ENCODE measurements at places on chromosomes 4 and X.

DNA sequence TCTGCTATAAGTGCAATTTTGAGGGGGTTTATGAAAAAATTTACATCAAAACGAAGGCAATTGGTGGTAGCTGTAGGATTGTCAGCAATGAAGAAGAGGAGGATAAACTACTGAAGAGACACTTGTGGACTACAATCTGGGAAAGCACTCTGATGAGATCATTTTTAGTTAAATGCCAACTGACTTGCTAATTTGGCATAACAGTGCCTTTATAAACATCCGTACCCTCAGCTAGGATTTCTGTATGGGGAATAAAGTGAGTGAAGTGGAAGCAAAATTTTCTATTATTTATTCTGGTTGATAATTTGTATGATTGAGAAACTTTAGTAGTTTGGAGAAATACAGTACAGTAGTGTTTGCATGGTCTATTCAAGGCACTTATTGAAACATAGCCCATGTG, 11.2 kb upstream of the GNRHR start:
- DNase-seq: no peak

- DNase-seq: no peak
Measured at GRCh38 chrX:103741879-103742278, 31.2 kb downstream of the TMEM31 start.

- no peak for DNase-seq
Measured at GRCh38 chr4:113109106-113109718, 59.8 kb downstream of the ANK2 start.

DNA sequence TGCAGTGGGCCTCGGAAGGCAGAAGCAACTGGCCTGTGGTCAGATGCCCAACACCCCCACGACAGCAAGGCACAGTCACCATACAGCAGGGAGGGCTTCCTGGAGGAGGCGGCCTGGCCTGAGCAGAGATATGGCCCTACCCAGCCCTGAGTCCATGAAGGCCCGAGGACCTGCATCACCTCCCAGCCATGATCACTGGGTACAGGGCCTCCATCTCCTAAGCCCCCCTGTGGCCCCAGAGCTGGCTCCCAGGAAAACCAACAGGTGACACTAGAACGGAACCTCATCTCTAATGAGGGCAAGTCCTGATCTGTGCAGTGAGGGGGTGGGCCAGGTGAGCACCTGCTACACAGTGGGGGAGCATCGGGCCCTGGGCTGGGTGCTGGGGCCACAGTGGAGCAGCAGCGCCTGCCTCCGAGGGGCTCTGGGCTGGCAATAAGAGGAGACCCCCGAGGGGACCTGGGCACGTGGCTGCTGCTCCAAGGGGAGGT, 26.2 kb upstream of the MXD4 start:
- DNase-seq: no peak

GRCh38 chr4:36222702-36223101, 21.6 kb downstream of the ARAP2 start:
- DNase-seq: no peak

DNA sequence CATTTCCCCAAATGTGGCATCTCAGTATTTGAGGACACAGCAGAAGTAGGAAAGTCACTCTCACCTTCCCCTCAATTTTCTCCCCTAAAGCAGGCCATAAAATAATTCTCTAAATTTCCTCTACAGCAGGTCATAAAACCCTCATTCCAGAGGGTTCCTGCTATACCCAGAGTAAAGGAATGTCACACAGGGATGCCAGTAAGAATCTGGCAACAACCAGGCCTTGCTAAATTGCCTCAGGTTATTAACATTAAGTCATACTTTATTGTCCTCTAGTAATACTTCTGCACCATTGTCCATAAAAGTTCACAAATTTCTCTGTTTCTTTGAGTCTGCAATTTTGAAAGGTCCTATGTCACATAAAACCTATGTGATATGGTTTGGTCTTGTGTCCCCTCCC, 685.7 kb upstream of the SLIT2 start:
- DNase-seq: no peak

DNA sequence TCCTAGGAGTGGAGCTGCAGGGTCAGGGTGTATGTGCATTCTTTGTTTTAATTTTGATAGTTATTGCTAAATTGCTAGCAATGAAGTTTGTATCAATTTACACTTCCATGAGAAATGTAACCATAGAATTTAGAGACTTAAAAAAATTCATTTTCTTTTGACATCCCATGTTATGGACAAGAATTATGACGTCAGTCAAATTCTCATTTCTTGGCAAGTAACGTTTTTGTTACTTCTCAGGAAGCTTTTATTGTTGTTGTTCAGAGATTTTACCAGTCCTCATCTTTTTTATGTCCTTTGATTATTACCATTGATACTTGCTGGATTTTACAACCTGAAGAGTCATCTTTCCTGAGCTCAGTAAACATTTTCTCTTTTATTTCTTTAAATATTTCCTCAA, 417.5 kb upstream of the ARX start:
- no peak for DNase-seq

GRCh38 chr4:121794505-121795188, 6.5 kb upstream of the EXOSC9 start:
- no peak for DNase-seq

- DNase-seq: no peak
Measured at GRCh38 chr4:85842540-85842939, 367.6 kb downstream of the ARHGAP24 start.

- no peak for DNase-seq
Measured at GRCh38 chr4:2333356-2333841, 71.5 kb upstream of the MXD4 start.

GRCh38 chr4:31081366-31081765, 361.2 kb downstream of the PCDH7 start:
- no peak for DNase-seq

GRCh38 chr4:125732632-125733031, 417.9 kb downstream of the FAT4 start:
- DNase-seq: no peak

DNA sequence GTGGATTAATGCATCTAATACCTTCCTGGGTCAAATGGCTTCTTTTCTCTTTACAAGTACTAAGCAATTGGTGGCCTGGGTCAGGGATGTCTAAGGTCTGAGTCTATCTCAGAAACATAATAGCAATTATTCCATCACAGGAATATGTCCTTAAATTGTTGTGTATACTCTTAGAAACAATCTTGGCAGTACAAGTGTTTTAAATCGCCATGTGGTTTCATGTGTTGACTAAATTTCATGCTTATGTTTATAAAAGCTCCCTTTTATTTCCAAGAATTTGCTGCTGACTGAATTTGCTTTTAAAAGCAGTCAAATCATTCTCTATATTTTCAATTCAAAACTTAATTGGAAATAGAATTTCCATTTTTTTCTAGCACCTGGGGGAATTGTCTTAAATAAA, 125.3 kb upstream of the PACRGL start:
- DNase-seq: no peak

GRCh38 chr4:183801457-183802165, 103.5 kb upstream of the STOX2 start:
- DNase-seq: no peak

DNA sequence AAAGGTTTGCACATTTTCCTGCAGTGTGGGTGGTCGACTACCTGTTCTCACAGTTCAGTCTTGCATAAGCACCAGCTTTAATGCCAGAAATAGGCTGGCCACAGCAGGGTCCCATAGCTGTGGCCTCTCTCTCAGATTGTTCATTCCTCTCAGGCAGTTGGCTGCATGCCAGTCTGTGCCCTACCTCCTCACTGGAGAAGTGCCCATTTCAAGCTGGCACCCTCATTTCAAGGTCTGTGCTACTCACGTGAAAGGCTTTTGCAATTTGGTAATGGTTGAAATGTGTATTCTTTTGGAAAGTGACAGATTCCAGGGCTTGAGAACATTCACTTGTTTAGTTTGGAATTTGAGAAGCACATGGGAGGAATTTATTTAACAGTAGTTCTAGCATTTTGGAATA, 28.9 kb upstream of the MTMR1 start:
- DNase-seq: no peak
